ENCODE measurements at places on chromosomes 11 and 22. TPM values are rescaled to one million over a fixed set of nuclear protein-coding genes. Genes with fewer than 3 reads are reported as not detected.

OTOG gene
- polyA plus RNA-seq = 0.03 TPM

GNAZ gene
- 2.2 TPM for polyA plus RNA-seq

APOA4 gene
- not detected for polyA plus RNA-seq

AQP11 gene
- polyA plus RNA-seq = 1.9 TPM

DNA sequence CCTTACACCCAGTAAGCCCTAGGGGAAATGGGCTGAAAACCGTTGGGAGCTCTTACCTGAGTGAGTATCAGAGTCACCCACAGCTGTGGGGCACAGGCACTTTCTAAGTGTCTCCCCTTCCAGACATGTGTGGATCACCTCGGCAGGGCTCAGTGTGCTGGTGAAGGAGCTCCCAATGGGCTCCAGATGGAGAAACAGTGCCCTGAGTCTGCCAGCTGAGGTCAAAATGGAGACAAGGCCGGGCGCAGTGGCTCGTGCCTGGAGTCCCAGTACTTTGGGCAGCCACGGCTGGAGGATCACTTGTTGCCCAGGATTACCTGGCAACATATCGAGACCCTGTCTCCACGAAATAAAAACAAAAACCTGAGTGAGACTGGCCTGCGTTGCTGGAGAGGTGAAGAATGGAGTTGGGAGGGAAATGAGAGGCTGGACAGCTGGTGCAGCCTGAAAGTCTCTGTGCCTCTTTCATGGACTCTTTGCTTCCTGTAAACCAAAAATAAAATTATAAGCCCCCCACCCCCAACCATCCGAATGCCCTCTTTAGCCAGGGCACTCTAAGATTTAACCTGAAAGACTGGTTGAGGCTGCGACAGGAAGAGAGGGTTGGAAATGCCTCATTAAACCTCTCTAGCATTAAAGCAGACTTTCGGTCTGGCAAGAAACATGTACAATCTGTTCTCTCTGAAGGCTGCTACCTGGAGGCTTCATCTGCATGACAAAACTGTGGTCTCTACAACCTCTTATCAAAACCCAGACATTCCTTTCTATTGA lies 111.8 kb downstream of the SNX19 start:
- DNase-seq = no peak

DNA sequence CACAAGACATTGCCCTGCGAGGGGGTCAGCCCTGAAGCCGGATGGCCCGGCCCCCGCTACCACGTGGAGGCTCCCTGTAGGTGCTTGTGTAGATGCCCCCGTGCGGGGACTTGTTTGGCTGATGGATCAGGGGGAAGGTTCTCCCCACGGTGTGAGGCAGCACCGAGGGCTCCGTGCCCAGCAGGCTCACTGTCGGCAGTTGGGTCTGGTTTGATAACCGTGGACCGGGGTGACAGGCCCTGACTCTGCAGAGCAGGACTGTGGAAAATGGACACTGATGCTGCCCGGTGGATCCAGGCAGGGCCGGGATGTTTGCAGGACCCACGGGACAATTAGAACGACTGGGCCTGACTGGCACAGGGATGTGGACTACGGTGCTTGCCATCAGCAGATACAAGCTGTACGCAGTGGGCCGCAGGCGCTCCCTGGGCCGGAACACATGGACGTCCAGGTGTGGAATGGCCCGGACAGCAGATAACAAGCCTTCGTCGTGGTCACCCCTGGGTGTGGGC lies 19.0 kb downstream of the KCNQ1 start:
- no peak for DNase-seq

DNA sequence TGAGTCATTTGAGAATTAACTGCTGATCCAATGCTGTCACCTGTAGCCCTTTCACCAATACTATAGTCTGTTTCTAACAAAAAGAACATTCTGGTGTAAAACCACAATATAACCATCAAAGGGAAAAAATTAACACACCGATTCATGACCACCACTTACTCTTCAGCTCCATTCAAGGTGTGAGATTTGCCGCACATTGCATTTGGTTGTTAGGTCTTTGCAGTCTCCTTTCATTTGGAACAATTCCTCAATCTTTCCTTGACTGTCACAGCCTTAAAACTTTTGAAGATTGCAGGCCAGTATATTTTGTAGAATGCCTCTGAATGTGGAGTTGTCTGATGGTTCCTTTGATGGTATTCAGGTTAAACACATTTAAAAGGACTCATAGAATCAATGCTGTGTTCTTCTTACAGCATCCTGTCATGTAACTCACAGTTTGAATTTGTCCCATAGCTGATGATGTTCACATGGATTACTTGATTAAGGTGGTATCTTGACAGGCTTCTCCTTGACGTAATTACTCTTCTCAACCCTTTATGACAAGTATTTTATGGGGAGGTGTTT lies 63.6 kb downstream of the TNRC6B start:
- DNase-seq = no peak
